NCI-H748 treated with DMSO at 0.1 percent for 48 hours (cell line): ENCODE measurements at places on chromosomes 5 and 9.

DNA sequence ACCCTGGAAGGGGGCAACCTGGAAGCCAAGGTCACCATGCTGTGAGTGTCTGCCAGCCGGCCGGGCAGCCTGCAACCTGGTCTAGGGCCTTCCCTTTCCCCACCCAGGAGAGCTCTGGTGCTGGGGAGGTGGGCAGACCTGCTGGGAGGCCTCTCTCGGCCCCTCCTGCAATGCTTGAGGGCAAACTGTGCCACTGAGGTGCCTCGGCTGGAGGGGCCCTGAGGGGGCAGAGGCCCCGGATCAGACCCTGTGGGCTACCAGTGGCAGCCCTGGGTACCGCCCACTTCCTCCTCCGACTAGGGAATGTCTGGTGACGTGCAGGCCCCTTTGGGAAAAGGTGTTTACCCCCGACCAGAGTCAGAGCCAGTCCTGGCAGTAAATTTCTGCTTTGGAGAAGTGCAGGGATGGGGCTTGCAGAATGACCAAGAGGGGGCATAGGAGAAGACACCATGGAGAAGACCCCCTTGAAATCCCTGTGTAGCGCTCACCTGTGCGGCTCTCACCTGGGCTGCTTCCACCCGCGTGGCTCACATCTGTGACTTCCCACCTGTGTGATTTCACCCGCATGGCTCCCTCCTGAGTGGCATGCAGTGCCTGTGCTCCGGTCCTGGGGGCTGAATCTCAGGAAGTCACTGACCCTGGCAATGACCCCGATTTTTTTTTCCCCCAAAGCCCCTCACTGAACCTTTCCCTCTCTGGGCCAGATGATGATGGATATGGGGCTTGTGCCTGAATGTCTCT, 1.1 kb downstream of the LCN1 start:
- no peak for DNase-seq

DNA sequence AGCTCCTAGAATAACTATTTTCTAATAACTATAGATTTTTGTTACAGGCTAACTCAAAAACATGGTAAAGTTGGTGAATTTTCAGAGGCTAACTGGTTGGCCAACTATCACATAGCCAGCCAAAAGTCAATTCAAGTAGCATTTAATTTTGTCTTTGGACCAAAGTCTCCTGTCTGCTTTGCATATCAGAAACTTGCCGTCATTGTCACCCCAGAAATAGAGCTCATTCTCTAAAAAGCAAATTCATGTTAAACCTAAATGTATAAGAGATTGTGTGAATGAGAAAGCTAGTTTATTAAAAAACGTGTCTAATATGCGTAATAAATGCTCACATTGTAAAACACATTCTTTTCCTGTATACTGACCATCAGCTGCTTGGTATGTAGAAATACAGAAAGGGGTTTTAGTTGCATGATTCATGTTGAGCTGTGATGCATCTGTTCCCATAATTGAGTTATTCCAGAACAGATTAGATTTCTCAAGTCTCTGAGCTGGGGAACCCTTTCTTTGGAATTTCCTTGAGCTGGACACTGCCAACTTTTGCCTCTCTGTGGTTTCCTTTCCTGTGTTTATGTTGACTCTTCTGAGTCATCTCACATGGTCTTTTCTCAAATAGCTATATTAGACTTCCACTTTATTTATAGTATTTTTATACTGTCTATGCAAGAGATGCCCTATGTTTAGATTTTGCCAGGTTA, 7.3 kb downstream of the SRFBP1 start:
- DNase-seq, result no peak

DNA sequence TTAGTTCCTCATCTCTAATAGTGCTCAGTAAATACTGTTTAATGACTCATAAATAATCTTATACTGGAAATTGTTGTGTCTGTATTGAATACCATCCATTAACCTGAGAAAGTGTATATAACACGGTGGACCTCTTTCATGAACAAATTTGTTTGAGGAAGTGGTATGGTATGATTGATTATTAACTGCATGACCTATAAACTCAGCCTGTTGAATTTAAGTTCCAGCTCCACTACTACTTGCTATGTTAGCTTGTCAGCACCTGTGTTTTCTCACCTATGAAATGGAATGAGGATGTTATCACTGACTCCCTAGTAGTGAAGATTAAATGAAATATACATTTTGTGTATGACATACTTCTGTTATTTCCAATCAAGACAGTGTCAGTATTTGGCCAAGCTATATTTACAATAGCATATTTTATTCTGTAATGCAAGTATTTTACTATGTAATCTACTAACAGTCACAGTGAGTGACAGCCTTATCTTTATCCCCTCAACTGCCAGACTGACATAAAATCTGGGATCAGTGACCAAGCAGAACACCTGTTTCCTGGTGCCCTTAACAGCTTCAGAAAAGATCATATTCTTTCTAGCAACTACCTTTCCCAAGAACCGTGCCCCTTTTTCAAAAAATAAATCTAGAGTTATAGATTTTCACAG, 77.3 kb upstream of the ITGA1 start:
- DNase-seq, result no peak

DNA sequence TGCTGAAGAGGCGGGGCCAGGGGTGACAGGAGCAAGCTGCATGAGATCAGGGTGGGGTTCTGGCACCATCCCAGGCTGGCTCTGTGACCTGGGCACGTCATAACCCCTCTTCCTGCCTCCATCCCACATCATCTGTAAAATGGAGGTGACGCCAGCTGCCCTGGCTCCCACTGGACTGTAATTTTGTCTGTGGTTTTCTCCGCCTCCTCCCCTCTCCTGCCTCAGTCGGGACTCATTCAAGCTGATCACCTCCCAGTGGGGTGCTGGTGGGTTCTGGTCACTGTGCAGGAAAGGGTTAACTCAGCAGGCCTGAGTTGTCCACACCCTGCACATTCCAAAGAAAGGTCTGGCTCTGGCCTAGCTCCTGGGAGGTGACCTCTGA, 128.2 kb downstream of the RXRA start:
- DNase-seq, result no peak

- no peak for DNase-seq
Observed at GRCh38 chr9:19619221-19619620, 169.6 kb downstream of the SLC24A2 start.

DNA sequence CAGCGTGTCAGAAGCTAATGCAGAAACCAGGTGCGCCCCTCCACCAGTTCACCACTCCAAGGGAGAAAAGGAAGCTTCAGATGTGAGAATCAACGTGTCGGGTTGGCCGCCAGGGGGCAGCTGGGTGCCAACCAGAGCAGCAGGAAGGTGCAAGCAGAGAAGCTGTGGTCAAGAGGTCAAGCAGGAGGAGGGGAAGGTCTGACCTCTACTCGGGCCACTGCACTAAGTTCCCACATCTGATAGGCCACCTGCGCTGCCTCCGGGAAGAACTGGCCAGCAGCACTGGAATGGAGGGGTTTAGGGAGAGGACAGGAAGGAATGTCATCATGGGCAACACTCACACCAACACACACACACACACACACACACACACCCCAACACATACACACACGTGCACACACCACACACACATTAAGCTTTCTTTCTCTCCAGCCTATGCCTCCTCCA, 31.4 kb downstream of the ANXA6 start:
- DNase-seq, result peak; percentile 32

GRCh38 chr5:78235289-78235688, 59.2 kb downstream of the AP3B1 start:
- no peak for DNase-seq

- no peak for DNase-seq
Observed at GRCh38 chr5:112227911-112228631, 191.0 kb downstream of the EPB41L4A start.
